ENCODE measurements at places on chromosomes 3 and 15.

GRCh38 chr15:44366971-44367370 lies 60.5 kb upstream of the CTDSPL2 start:
- no peak for DNase-seq

GRCh38 chr15:43218908-43219706 lies 1.7 kb downstream of the EPB42 start:
- DNase-seq: peak; percentile 19

DNA sequence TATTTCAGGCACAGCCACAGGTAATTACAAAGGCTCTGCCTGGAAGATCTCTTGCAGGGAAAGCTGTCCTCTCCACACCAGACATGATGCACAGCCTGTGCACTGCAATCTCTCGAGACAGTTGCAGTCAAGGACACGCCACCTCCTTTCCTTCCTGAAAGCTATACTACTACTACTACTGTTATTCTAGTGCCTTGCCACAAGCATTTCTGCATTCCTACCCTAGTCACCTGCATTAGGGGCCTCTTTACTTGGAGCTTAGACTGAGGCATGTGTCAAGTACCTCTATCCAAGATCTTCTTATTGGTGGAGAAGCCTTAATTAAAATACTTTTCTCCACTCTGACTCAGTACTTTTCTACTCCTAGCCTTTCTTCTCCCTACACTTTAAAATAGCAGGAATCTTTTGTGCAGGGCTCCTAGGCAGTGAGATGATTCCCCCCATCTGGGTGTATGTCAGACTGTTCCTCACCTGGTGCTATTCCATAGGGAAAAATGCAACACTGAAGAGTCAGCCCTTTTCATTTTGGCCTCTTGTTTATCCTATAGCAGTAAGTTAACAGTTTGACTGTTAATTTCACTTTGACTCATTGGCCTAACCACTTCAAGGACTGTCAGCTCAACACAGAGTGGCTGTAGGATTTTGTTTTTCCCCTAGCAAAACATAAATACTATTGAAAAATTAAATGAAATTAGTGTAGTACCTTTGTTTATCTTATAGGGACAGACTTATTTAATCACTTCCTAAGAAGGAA lies 78.9 kb downstream of the ESYT3 start:
- no peak for DNase-seq

GRCh38 chr3:181382656-181383055 lies 329.1 kb upstream of the SOX2 start:
- no peak for DNase-seq

- DNase-seq: no peak
Measured at GRCh38 chr15:70093481-70094319, 4.0 kb downstream of the TLE3 start.

GRCh38 chr3:111751961-111752360 lies 107.1 kb upstream of the PHLDB2 start:
- DNase-seq: no peak

GRCh38 chr3:100545371-100545770 lies 53.0 kb downstream of the TMEM45A start:
- no peak for DNase-seq

- no peak for DNase-seq
Measured at GRCh38 chr3:30795176-30795575, 99.3 kb downstream of the GADL1 start.

GRCh38 chr15:43518197-43518761 lies 871 bp downstream of the MAP1A start:
- peak; percentile 16 for DNase-seq

DNA sequence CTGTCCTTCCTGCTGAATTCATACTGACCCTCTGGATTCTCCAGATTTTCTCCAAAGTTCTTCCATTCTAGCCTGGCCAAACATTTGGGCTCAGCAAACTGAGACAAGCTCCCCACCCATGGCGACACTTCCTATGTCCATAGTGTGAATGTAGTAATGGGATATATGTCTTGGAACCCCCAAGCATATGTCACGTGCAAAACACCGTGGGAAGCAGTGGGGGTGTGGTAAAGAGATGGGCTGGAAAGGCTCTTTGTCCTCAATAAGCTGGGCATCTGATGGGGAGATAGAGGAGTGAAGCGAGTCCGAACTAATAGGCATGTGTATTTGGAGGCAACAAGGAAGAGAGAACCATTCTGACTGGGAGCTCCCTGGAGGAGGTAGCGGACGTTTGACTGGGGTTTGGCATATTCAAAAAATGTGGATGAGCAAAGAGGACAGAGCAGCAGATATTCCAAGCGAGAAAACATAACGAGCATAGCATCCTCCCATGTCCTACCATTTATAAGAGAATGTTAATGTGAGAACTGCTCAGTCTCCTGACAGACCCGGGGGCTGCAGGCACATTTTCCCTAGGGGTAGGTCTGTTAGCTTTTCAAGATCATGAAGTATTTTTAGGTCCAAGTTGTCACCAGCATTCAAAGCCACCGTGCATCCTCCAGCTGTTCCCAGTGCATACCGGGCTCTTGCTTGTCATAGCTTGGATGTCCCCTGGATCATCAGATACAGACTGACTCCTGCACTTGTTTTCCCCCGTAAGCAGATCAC lies 25.6 kb downstream of the TPM1 start:
- no peak for DNase-seq

- no peak for DNase-seq
Measured at GRCh38 chr3:134494495-134494894, 8.6 kb downstream of the CEP63 start.

- no peak for DNase-seq
Measured at GRCh38 chr15:52714968-52715367, 35.8 kb upstream of the ATOSA start.

- no peak for DNase-seq
Measured at GRCh38 chr3:42851228-42851834, 24.3 kb downstream of the CYP8B1 start.

GRCh38 chr3:124962403-124962940 lies 27.9 kb upstream of the MUC13 start:
- no peak for DNase-seq

- DNase-seq: no peak
Measured at GRCh38 chr3:134147411-134147810, 103.2 kb downstream of the RYK start.

- DNase-seq: no peak
Measured at GRCh38 chr3:3783696-3784095, 15.5 kb upstream of the LRRN1 start.

DNA sequence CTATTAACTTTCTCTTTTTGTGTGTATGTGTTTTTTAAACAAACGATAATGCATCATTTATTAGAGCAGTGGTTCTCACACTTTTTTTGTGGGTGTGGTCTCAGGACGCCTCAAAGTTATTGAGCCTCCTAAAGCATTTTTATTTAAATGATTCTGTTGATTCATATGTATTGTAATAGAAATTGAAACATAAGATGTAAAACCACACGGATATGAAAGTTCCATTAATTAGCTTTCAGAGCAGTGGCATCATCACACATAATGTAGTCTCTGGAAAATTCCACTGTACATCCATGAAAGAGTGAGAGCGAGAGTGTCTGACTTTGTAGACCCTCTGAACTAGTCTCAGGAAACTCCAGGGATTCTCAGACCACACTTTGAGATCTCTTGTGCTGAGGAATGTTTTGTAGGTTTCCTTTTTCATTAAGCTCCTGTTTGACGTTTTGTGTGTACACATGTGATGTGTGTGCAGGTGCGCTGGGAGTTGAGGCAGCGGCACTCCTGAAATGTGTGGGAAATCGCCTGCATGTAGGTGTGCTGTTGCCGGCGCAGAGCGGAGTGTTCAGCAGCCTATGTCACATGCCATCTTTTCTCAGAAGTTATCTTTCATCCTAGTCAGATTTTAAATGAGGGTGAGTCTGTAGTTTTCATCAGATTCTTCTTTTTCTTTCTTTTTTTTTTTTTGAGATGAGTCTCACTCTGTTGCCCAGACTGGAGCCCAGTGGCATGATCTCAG lies 5.3 kb upstream of the TRAK1 start:
- DNase-seq: no peak

GRCh38 chr3:159114582-159114981 lies 312.7 kb downstream of the MFSD1 start:
- DNase-seq: no peak

GRCh38 chr3:155983834-155984474 lies 113.5 kb downstream of the GMPS start:
- DNase-seq: no peak

GRCh38 chr3:147373301-147373700 lies 33.0 kb downstream of the ZIC4 start:
- DNase-seq: no peak

GRCh38 chr3:52291508-52292181 lies 4.0 kb downstream of the GLYCTK start:
- peak; percentile 66 for DNase-seq

GRCh38 chr3:132134611-132135010 lies 99.8 kb upstream of the CPNE4 start:
- DNase-seq: no peak

- DNase-seq: no peak
Measured at GRCh38 chr3:8560366-8561007, 58.9 kb downstream of the LMCD1 start.

- DNase-seq: no peak
Measured at GRCh38 chr15:100890051-100890720, 10.6 kb downstream of the ALDH1A3 start.

DNA sequence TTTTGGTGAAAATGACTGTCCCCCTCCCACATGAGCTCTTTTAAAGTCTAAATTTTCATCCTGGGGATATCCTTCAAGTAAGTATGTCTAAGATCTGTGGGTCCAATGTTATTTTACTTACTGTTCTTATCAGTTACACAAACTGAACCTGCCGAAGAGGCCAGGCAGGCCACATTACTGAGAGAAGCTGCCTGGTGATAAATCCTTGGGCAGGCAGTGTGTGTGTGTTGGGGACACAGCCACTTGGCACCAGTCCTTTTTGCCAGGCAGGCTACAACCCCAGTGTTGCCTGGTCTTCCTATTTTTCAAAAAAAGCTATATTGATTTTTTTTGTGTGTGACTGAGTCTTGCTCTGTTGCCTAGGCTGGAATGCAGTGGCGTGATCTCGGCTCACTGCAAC lies 50.6 kb upstream of the RASA2 start:
- no peak for DNase-seq

DNA sequence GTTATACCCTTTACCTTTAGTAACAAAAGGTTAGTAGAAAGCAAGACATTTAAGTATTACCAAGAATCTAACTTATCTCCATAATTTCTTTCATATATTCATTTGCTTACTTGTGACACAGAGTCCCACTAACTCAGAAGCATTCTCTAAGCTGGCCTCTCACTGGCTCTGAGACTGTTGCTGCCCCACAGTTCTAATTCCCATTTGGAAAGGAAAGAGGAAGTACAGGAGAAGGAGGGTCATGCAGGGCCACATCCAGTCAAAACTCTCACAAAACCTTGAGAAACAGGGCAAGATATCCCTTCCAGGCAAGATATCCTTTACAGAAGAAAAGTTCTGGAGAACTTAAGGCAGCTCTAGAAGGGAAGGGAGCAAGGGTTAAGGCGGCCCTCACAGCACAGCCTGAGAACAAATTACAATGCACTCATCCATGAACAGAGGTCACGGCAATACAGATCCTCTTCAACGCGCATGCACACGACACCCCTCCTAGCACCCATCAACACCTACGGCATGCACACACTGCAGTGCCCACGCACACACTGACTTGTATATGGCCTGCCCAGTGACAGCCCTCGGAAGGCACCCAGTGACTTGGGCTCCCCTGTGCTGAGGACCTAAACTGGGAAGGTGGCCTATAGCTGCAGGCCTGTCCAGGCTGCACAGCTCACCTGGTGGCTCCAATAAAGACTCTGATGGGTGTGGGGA lies 13.0 kb upstream of the MYO5C start:
- no peak for DNase-seq

- DNase-seq: no peak
Measured at GRCh38 chr3:15831927-15832326, 34.1 kb upstream of the ANKRD28 start.

GRCh38 chr3:99506-99905 lies 97.1 kb upstream of the CHL1 start:
- no peak for DNase-seq

DNA sequence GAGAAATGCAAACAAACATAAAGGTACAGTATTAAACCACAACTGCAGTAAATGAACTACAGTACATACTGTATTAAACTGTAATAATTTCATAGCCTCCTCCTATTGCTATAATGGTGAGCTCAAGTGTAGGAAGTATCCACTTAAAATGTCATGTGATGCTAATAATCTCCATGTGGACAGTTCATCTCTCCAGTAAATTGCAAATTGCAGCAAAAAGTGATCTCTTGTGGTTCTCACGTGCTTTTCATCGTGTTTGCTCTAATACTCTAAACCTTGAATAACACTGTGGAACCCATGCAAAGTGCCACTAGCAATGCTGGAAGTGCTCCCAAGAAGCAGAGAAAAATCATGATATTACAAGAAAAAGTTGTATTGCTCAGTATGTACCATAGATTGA lies 9.2 kb upstream of the FNDC3B start:
- no peak for DNase-seq

DNA sequence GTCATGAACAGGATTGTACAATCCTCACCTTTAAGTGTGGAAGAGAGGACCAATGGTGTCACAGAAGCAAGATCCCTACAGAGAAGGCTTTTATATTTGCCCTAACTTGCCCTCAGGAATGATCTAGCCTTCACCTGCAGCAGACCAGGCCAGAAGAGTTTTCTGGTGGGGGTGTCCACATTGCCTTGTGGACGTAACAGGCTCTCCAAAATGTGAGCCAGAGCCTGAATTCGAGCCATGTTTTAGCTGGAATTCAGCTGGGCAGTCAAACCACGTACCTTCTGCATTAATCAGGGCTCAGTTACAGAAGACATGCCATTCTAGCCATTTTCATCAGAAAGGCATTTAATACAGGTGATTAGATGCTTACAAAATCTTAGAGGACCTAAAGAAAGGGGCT lies 23.6 kb upstream of the RAB7A start:
- DNase-seq: no peak

- DNase-seq: no peak
Measured at GRCh38 chr3:70543493-70543892, 231.1 kb upstream of the MDFIC2 start.

DNA sequence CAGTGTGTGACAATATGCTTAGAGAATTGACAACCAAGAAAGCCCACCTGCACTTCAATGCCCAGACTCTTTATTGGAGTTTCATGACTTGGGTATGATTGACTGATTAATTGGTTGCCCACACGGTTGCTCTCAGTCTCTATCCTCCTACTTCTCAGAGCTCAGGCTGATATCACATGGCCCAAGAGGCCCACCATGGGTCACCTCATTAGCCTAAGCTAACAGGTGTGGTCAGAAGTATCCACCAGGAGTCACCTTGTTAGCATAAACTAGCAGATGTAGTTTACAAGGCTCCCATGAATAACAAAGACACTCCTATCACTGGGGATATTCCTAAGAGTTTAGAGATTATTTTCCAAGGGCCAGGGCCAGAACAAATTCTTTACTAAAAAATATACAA lies 120.2 kb upstream of the MBNL1 start:
- no peak for DNase-seq

- DNase-seq: no peak
Measured at GRCh38 chr15:80835336-80835735, 56.2 kb downstream of the CEMIP start.

Measured in stimulated activated naive CD8-positive, alpha-beta T cell treated with anti-CD3 and anti-CD28 coated beads, Interleukin-15, Interleukin-2, amounts not matched to agents 100 U/mL and 50 U/mL, for 24 hours (primary cell).